ENCODE measurements at places on chromosomes 5 and 9. TPM values are rescaled to one million over a fixed set of nuclear protein-coding genes. Genes with fewer than 3 reads are reported as not detected.

- ATAC-seq, result no peak
Observed at GRCh38 chr9:23408874-23409273, 417.2 kb downstream of the ELAVL2 start.

DNA sequence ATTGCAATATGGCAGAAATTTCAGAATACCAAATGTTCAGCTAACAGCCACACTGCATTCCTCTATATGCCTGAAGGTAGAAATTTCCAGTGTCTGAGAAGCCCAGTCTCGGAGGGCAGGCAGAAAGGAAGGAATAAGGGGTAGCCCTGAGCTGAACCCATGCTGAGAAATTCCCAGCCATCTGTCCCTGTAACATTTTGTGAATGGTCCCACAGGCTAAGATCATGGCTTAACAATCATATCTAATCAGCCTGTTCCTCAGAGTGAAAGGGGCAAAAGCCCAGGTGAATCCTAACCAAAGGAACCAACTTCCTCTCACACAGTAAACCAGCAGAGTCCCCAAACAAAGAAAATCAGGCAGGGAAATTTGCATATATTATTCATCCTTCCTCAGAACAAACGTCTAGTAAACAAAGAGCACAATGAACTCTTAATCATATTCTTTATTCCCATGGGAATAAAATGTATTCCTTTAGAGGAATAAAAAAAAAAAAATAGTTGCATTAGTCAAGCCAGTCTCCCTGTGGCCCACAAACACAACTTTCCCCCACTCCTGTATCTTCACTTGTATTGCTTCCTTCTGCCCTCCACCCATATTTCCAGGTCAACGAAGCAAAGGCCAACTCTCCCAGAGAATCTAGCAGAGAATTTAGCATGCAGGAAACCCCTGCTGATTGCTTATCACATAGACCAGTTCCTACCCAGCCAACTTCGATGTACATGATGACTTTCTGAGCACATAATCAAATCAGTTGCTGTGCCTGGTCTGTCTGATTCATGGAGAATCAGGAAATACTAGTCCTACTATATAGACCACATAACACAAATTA is 257.6 kb downstream of the FAM114A2 start:
- peak; percentile 13 for ATAC-seq

DNA sequence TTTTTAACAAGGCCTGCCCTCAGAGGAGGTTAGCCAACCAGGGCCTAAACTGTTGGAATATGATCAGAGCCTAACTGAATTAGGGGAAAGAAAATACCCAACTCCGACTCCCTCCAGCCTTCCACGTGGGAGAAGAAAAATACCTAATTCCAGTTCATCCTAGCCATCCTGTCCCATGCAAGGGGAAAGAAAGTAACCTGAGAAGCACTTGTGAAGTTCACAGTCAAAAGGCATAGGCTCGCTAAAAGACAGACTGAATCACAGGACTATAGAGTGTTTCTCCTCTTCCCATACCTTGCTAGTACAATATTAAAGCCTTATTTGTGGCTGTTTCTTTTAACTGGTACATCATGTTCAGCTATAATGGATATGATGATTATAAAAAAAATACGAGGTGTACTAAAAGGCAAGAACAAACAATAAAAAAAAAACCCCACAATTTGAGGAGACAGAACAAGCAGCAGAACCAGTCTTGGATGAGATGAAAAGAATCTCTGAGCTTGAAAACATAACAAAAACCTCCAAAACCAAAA is 18.0 kb upstream of the ATP10B start:
- ATAC-seq, result no peak

- no peak for ATAC-seq
Observed at GRCh38 chr5:158699298-158699880, 400.3 kb downstream of the EBF1 start.

The GZMA gene
- total RNA-seq, result not detected

The LCN10 gene
- total RNA-seq, result 2.4 TPM

The JMY gene
- total RNA-seq, result 13.6 TPM

Measured in motor neuron (in vitro differentiated cells).